T-cell (primary cell): ENCODE measurements at places on chromosomes 12 and 14.

DNA sequence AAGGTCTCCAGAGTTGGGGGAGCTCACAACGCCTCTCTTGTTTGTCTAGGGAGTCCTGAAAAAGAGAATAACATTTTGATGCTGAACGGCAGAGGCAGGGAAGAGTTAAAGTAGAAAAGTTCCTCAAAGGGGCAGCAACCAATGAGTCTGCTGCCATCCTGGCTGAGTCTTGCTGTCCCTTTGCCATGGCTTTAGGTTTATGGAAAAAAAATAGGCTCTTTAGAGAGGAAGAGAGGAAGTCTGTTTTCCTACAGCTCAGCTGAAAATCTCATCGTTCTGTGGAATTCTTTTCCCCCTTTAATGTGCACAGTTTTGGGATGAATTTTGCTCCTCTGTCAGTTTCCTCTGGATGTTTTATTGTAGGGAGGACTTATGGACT, 314.8 kb upstream of the TBX3 start:
- H3K4me3 ChIP-seq = no peak overlapping the region
- H3K27me3 ChIP-seq = no peaks in the 10 kb centered on the region
- no peak overlapping the region for H3K27ac ChIP-seq
- H3K36me3 ChIP-seq = no peaks in the 10 kb centered on the region
- DNase-seq = no peak
- no peaks in the 10 kb centered on the region for H3K4me1 ChIP-seq

DNA sequence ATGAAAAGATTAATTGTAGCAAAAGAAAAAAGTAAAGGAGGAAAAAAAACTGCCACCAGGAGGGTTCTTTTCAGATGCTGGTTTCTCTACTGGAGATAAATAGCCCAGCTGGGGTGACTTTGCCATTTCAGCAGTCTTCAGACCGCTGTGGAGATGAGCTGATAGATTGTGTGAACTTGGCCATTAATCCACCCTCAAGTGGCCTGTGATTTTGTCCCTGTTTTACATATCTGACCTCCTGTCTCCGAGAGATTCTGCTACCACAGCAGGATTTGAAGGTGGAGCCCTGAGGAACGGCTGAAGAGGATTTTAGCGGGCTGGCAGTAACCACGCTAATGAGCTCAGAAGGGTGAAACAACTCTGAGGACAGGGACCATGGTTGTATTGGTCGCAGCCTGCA, 72.7 kb downstream of the WSCD2 start:
- no peak overlapping the region for H3K4me3 ChIP-seq
- no peaks in the 10 kb centered on the region for H3K27me3 ChIP-seq
- no peak overlapping the region for H3K27ac ChIP-seq
- DNase-seq = no peak
- no peaks in the 10 kb centered on the region for H3K36me3 ChIP-seq
- H3K4me1 ChIP-seq = no peaks in the 10 kb centered on the region

GRCh38 chr12:132847363-132848356, 19.0 kb upstream of the GOLGA3 start:
- peaks cover 20% of the 10 kb centered on the region for H3K4me1 ChIP-seq
- no peak for DNase-seq
- H3K36me3 ChIP-seq = peaks cover 77% of the 10 kb centered on the region
- no peak overlapping the region for H3K27ac ChIP-seq
- no peaks in the 10 kb centered on the region for H3K27me3 ChIP-seq

DNA sequence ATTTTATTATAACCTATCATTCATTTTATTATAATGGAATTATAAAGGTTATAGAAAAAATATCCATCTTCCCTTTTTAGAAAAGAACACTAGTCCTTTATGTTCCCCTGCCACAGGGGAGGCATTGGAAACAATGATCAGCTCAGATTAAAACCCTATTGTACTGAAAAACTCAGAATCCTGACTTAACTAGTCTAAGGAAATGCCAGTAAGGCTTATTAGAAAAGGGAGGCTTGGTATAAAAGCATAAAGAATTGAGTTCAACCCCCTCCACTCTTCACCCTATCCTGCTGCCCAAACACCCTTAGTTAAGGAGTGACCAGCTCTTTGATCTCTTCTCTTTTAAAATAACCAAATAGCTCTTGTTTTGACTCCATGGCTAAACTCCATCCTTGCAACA, 36.0 kb downstream of the PUS7L start:
- DNase-seq = no peak
- H3K27me3 ChIP-seq = no peaks in the 10 kb centered on the region
- H3K4me3 ChIP-seq = no peak overlapping the region
- H3K36me3 ChIP-seq = no peaks in the 10 kb centered on the region
- H3K27ac ChIP-seq = no peak overlapping the region

DNA sequence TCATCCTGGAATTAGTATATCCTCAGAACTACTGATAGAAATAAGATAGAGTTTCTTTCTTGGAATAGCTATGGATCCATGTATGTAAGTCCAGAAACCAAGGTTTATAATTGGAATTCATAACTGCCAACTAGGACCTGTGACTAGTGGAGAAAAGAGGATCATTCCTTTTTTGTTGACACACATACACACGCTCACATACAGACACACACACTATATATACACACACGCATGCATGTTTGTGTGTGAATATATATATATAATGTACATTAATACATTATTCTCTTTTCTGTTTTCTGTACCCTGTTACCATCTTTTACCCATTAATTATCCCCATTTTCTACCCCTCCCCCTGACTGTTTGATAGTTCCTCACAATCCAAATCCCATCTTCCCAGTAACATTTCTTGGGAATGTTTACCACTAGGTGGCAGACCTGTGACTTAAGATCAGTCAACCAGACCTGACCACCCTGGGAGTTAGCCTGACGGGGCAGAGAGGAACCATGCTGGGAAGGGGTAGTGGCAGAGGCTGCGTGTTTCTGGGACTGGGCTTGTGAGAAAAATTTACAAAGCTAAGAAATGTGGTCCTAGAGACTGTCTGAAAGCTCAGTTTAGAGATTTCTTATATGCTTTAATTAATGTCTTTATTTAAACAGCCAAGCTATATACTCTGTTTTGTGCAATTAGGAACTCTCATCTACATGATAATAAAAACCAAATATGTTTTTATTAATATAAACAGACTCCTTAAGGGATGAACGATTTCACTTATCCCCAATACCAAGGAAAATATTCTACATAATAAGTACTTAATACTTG, 308.0 kb downstream of the PPFIA2 start:
- no peak for DNase-seq
- no peaks in the 10 kb centered on the region for H3K27me3 ChIP-seq
- no peak overlapping the region for H3K27ac ChIP-seq

DNA sequence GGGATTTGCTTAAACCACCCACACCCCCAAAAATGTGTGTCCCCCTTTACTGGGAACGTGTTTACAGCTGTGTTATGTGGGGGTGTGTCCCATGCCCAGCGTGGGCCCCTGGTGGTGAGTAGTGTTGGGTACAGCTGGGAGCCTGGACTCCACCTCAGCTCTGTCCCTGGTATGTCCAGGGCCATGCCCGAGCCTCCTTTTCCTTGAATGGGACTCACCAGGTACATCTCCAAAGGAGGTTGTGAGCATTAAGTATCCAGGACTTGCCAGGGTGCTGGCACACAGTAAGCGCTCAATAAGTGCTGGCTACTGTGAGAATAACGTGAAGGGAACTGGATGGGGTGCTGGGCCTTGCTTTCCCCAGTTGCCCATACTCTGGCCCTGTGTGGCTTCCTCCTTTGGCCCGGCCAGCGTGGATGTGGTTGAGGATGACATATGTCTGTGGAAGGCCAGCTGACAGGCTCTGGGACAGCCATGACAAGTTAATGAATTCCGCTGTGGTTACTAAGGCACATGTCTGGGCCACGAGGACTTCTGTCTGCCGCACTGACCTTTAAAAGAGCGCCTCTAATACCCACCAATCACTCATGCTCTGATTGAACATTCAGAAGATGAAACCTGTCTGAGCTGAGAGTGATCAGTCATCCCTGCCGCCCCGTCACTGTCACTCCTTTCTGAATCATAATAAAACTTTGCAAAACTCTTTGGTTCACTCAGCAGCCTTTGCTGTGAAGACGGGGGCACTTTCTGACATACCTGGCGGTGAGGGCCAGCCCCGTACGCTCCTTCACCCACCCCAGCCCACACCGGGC, 74.7 kb downstream of the DIO3 start:
- H3K27ac ChIP-seq = no peak overlapping the region
- H3K4me1 ChIP-seq = no peaks in the 10 kb centered on the region
- H3K4me3 ChIP-seq = no peak overlapping the region
- no peak for DNase-seq

- H3K4me1 ChIP-seq = peaks cover 9% of the 10 kb centered on the region
- no peak for DNase-seq
- H3K27me3 ChIP-seq = no peaks in the 10 kb centered on the region
- no peaks in the 10 kb centered on the region for H3K36me3 ChIP-seq
- H3K4me3 ChIP-seq = no peak overlapping the region
- no peak overlapping the region for H3K27ac ChIP-seq
Observed at GRCh38 chr14:103157969-103158368, 34.7 kb downstream of the TNFAIP2 start.

DNA sequence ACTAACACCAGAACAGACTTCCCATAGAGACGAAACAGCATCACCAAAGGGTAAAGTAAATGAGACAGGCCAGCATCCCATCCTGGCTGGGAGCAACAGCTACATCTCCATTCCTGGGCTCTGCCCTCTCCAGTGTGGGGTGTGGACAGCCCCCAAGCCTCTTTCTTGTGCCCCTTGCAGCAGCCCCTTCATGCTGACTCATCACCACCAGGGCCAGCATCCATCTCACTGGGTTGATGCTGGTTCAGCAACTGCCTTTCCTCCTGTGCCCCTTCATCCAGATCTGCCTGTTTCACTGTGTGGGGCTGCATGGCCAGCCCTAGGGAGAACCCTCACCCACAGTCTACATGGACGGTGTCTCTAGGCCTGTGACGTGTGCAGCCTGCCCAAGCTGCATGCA, 569.1 kb upstream of the TBX3 start:
- no peak overlapping the region for H3K4me3 ChIP-seq
- no peaks in the 10 kb centered on the region for H3K36me3 ChIP-seq
- DNase-seq = no peak
- no peaks in the 10 kb centered on the region for H3K4me1 ChIP-seq
- H3K27me3 ChIP-seq = no peaks in the 10 kb centered on the region
- no peak overlapping the region for H3K27ac ChIP-seq

- no peak overlapping the region for H3K27ac ChIP-seq
- no peak for DNase-seq
- H3K4me3 ChIP-seq = no peak overlapping the region
- no peaks in the 10 kb centered on the region for H3K36me3 ChIP-seq
- H3K4me1 ChIP-seq = no peaks in the 10 kb centered on the region
Observed at GRCh38 chr12:58314610-58315009, 373.2 kb downstream of the ATP23 start.

- H3K27ac ChIP-seq = no peak overlapping the region
- no peak overlapping the region for H3K4me3 ChIP-seq
- no peak for DNase-seq
- no peaks in the 10 kb centered on the region for H3K27me3 ChIP-seq
- no peaks in the 10 kb centered on the region for H3K4me1 ChIP-seq
Observed at GRCh38 chr12:130640901-130641300, 75.2 kb downstream of the RIMBP2 start.

GRCh38 chr12:93020631-93021597, 91.8 kb upstream of the EEA1 start:
- no peaks in the 10 kb centered on the region for H3K27me3 ChIP-seq
- H3K27ac ChIP-seq = no peak overlapping the region
- no peak overlapping the region for H3K4me3 ChIP-seq
- no peaks in the 10 kb centered on the region for H3K36me3 ChIP-seq
- no peaks in the 10 kb centered on the region for H3K4me1 ChIP-seq

GRCh38 chr12:122871851-122872780, 23.8 kb downstream of the VPS37B start:
- no peaks in the 10 kb centered on the region for H3K27me3 ChIP-seq
- peaks cover 34% of the 10 kb centered on the region for H3K4me1 ChIP-seq
- peak overlapping the region; percentile 79 for H3K27ac ChIP-seq
- no peak for DNase-seq

DNA sequence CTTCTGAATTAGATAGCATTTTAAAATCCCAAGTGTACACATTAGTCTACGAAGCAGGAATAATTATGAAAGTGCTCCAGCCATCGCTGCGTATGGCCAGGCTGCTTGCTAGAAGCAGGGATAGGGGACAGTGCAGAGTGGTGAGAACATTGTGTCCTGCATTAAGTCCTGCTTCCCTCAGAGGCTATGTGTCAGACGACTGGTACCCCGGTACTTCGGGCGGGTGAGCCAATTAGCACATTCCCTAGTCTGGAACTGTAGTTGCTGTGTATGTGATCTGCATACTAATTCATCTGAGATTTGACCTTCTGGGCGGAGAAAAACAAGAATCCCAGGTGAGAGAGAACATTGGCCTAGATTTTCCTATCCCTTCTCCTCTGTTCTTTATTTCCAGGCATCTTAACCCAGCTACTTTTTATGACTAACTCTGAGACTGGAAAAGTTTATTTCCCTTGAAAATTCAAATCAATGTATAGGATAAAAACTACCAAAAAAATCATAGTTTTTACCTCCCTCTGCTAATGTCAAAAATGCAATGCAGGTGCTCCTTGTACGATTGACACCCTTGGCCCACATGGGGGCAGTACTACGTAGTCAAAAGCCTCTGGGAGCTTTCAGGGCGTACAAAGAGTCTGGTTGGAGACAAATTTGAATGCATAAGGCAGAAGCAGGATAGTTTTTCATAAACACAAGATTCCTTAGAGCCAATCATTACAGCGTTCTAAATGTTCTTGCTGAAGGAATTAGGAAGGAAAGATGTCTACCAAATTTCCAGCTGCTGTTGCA, 764.3 kb downstream of the NOVA1 start:
- H3K36me3 ChIP-seq = no peaks in the 10 kb centered on the region
- no peaks in the 10 kb centered on the region for H3K27me3 ChIP-seq
- no peak overlapping the region for H3K27ac ChIP-seq
- no peak overlapping the region for H3K4me3 ChIP-seq
- H3K4me1 ChIP-seq = no peaks in the 10 kb centered on the region

GRCh38 chr14:75274050-75274898, 4.4 kb upstream of the FOS start:
- no peaks in the 10 kb centered on the region for H3K27me3 ChIP-seq
- DNase-seq = no peak
- peak overlapping the region; percentile 51 for H3K27ac ChIP-seq
- H3K4me3 ChIP-seq = no peak overlapping the region
- H3K4me1 ChIP-seq = peaks cover 23% of the 10 kb centered on the region
- H3K36me3 ChIP-seq = no peaks in the 10 kb centered on the region

- no peak overlapping the region for H3K27ac ChIP-seq
- H3K4me1 ChIP-seq = peaks cover 26% of the 10 kb centered on the region
- no peak overlapping the region for H3K4me3 ChIP-seq
- no peaks in the 10 kb centered on the region for H3K27me3 ChIP-seq
- DNase-seq = no peak
Observed at GRCh38 chr12:71865166-71865713, 25.7 kb downstream of the TBC1D15 start.

DNA sequence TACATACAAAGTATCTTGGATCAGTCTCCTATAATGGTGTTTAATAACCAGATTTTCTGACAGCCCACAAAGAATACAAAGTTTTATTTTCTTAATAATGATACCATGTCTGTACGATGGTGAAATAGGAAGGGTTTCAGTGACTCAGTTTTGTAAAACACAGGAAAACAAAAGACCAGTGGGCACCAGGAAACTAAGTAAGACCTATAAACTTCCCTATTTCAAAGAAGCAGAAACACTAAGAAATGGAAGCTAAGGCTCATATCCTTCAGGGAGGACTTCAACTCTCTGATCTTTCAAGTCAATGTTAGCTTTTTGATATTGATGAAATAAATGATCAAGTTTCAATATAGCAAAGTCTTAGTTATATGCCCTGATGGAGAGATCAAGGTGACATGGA, 196.0 kb downstream of the DUSP6 start:
- no peaks in the 10 kb centered on the region for H3K36me3 ChIP-seq
- no peak for DNase-seq
- H3K4me1 ChIP-seq = no peaks in the 10 kb centered on the region
- no peak overlapping the region for H3K27ac ChIP-seq
- no peak overlapping the region for H3K4me3 ChIP-seq
- H3K27me3 ChIP-seq = no peaks in the 10 kb centered on the region
